ENCODE measurements at places on chromosomes 5 and 9. TPM values are rescaled to one million over a fixed set of nuclear protein-coding genes. Genes with fewer than 3 reads are reported as not detected.

- DNase-seq = no peak
Observed at GRCh38 chr5:41281215-41281810, 68.0 kb upstream of the C6 start.

- no peak for DNase-seq
Observed at GRCh38 chr5:39439582-39440162, 14.9 kb upstream of the DAB2 start.

- no peak for DNase-seq
Observed at GRCh38 chr5:173258466-173258865, 23.5 kb upstream of the NKX2-5 start.

The LOX gene
- total RNA-seq = 48.1 TPM

DNA sequence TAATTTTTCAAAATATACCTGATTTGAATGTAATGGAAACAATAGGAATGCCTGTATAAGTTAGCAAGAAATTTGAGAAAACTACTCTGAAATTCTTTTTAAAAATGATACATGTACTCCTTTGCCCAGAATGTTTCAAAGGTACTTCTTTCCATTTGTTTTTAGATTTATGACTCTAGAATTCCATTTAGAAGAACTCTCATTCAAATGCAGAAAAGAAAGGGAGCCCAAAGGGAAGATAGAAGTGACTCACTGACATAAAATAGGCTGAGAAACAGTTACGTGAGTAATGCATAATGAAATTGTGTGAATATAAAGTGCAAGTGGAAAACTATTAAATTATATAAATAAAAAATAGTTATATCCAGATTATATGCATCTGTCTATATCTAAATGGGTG lies 926.3 kb downstream of the TAF11L14 start:
- no peak for DNase-seq

The FCN2 gene
- total RNA-seq = not detected

All from ascending aorta (tissue), 2 donors.